ENCODE measurements at places on chromosomes 4 and X.

- no peak for DNase-seq
These were observed 128.4 kb downstream of the ZMAT1 start for GRCh38 chrX:101803451-101803850.

GRCh38 chr4:111707491-111707890 lies 437.8 kb upstream of the FAM241A start:
- no peak for DNase-seq

DNA sequence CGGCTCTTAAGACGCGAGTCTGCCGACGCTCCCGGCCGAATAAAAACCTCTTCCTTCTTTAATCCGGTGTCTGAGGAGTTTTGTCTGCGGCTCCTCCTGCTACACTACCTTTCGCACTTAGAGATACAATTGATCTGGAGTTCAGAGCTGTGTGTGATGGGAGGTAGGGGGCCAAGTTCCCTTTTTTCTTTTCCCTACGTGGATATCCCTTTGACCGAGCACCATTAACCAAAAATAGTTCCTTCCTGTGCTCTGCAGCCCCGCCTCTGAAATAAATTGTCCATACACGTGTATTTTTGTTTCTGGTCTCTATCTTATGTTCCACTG lies 555 bp upstream of the PGM2 start:
- DNase-seq, result no peak

GRCh38 chr4:142404191-142404611 lies 441.9 kb downstream of the INPP4B start:
- DNase-seq, result no peak

DNA sequence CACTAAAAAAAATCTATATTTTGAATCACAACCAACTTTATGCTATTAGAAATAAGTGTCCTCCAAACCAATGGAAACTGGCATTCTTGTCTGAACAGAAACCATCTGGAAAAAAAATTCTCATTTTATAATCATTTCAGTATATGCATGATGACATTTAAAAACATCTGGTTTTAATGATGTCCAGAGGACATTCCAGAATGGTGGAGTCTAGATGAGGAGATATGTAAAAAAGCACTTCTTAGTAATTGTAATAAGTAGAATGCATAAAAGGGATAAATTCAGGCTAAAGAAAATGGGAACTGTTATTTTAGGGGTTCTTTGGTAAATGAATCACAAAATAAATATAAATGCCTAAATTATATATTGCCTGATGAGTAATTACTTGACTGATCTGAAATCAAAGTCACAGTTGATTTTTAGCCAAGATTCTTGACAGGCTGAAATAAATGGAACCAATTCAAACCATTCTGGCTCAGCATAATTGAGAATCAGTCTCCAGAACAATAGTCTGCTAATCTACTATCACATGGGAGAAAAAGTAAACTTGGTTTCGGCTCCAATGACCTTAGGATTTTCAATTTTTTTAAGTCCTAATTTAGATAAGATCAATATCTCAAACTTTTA lies 636.6 kb downstream of the FAT4 start:
- DNase-seq, result no peak

DNA sequence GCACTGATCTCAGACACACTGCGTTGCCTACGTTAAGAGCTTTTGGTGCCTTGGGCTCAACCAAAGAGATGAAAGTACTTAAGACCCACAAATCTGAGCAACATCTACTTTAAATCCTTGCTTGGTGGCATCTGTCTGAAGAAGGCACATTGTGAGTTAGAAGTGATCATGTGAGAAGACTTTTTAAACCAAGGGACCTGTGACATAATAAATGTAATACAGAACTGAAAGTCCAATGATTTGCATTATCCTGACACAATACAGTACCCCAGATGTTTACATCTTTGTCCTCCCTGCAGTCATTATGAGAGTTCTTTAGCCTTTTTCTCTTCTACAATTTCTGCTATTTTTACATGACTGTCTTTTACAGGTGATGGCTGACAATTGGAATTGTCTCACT lies 96.7 kb upstream of the FTHL17 start:
- DNase-seq, result no peak

DNA sequence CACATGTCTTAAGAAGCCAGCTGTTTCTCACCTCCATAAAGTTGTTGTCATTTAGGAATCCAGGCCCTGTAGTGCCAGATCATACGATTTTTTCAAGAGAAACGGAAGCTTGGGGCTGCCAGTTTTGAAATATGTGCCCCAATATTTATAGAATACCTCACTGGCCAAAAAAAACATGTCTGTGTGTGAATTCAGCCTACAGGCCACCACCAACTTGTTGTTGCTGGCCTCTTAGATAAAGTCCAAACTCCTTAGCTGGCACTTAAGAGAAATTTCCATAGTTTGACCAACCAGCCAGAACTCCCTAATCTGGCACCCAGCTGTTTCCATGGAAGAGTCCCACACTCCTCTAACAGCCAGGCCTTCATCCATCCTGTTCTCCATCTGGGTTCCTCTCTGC lies 74.1 kb downstream of the WDR19 start:
- no peak for DNase-seq

GRCh38 chr4:133588306-133588705 lies 439.2 kb downstream of the PCDH10 start:
- no peak for DNase-seq

DNA sequence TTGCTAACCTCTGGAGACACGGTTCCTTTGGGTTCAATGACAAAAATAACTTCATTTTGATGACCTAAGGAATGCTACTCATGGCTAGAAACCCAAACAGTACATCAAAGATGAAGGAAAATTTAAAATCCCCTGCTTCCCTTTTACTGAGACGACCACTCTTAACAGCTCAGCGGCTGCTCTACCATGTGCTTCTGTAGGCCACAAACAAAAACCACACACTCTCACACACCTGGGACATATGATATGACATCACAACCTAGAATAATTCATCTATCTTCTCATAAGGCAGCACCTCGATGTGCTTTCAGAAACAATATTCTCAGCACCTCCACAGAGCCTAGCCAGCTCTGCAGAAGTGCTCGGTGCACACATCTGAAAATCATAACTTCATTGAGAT lies 34.7 kb downstream of the ABLIM2 start:
- DNase-seq, result no peak

DNA sequence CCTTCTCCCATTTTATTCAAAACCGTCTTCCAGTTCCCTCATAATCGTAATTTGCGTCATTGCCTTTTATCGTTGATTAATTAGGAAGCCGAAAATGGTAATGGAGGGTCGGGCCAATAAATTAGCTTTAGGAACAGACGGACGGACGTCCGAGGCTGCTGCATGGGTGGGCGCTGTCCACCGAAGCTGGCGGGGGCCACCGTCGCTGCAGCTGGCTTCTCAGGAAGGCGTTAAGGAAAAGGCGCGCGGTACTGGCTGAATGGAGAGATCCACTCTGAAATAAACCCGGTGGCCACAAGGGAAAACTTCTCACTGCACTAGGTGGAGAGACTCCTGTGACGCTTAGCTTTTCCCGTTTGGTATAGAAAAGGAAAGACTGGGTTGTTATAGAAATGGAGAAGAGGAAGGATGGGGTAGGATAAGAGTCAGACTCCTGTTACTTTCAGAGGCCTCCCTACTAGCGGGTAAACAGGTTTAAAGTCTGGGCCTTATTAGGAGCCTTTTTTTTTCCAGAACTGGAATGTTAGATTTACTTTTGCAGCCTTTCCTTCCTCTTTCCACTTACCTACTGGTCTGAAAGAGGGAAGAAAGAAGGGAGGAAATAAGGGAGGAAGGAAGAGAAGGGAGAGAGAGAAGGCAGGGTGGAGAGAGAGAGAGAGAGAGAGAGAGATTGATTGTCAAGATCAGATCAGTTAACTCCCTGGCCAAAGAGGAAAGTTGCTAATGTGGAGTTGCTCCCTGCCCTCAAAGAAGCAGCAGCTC lies 11.3 kb upstream of the PRDM8 start:
- no peak for DNase-seq

DNA sequence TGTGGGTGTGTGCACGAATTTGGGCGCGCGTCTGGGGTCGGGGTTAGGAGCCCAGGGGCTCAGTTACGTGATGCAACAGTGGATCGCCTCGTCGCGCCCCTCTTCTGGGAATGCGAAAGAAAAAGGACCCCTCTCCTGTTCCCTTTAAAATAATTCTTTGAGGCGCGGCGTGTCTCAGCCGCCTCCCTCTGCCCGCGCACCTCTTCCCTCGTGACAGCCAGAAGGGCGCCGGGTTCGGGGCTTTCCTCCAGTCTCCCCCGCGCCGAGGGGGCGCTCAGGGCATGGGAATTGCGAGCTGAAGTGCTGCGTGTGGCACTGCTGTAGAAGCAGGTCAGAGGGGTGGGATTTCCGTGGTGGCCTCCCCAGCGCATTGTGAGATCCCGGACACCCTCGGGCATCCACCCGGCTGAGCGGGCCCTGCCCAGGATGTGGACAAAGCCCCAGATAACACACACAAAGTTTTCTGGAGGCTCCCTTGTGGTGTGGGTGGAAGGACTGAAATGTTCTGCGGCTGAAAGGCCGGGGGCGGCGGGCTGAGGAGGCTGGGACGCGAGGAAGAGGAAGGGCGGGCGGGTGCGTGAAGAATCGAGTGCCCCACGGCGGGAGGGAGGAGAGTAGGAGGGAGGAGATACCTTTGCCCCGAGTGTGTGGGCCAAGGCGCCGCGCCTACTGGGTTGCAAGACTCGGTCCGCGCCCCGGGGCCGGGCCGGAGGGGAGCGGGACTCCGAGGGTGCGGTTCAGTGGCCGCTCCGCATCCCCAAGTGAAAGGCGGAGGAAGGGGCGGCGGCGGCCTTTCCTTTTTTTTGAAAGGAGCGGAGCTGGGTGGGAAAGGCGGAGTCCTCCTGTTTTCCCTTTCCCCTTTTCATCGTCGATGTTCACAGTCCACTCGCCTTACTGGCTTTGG lies 752 bp downstream of the SEPTIN11 start:
- DNase-seq, result peak; percentile 88

DNA sequence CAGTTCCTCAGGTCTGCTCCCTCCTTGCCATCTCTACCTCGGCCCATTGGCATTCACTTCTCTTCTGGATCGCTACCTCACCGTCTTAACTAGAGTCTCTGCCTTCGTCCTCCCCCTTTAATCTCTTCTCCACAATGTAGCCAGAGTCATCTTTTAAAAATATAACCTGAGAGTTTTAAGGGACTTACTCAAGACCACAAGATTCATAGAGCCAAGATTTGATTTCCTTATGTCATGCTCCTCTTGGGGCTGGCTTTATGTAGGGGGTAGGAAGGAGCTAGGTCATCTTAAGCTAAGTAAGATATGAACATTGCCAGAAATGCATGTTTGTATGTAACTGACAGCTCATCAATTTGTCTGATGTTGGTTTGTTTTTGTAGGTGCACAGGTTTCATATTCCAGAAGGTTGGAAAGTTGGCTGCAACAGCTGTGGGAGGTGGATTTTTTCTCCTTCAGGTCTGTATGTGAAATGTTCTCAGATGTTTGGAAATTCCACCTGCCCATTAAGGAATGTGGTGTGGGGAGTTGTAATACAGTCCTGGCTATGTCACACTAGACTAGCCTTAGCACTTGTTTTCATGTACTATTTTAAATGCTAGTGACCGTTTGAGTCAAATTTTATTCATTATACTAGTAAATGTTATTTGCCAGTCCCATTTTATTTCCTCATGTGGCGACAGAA lies 19.6 kb downstream of the FUNDC2 start:
- DNase-seq, result no peak

DNA sequence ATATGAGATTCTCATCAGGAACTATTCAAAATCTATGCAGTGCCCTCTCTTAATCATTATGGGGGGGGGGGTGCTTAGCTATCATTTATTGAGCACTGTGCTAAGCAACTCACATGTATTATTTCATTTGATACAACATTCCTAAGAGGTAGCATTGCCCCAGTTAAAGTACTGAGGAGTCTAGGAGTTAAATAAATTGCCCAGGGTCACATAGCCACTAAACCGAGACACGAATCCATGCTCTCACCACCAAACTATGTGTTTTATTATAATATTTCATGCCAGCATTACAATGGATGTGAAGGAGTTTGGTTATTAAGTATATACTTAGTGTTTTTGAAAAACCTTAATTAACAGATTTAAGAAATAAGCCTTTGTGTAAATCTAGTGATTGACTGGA lies 131.4 kb downstream of the CBR4 start:
- DNase-seq, result no peak

DNA sequence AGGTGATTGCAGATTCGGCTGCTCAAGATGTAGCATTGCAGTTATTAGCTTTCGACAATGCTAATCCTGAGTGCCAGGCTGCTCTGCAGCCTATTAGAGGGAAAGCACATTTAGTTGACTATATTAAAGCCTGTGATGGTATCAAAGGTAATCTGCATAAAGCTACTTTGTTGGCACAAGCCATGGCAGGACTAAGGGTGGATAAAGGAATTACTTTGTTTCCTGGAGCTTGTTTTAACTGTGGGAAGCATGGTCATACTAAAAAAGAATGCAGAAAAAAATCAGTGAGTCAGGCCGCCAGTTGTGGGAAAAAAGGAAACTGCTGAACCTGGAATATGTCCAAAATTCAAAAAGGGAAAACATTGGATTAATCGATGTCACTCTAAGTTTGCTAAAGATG lies 154.9 kb upstream of the TECRL start:
- DNase-seq, result no peak

DNA sequence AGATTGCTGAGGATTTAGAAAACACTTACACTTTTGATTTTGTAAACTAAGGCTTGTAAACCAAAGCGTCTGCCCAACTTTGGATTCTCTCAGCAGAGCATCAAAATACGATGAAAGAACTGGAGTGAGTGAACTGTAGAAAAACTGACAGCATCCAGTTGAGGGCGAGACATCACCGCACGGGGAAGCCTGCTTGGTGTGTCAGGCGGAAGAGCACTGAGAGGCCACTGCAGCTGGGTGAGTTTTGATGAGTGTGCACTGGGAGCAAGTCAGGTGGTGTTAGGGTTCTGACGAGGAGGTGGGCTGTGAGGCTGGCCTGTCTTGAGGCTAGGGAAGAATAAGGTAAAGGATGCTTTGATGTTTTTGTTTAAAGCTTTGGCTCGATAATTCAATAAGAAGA lies 46.8 kb upstream of the CLDN24 start:
- DNase-seq, result no peak

- no peak for DNase-seq
These were observed 130.4 kb upstream of the FRMPD4 start for GRCh38 chrX:12007881-12008280.

GRCh38 chr4:122765692-122766352 lies 33.3 kb downstream of the BBS12 start:
- no peak for DNase-seq

DNA sequence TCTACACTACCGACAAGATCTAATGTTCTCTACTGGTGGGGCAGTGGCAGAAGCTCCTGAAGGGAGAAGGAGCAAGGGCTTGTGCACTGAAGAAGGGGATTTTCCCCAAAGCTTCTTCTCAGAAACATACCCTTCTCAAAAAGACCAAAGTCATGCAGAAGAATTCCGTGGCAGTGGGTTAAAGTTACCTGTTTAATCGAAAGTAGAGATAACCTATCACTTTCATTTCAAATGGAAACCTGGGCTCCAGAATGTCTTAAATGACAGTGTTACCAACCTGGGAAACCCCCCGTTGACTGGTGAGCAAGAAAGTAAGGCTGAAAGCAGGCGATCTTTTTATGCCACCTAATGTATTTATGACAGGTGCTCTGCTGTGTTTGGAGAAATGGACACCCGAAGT lies 92.5 kb upstream of the TEX13D start:
- DNase-seq, result no peak

GRCh38 chr4:176790398-176790797 lies 2.3 kb downstream of the VEGFC start:
- no peak for DNase-seq
